ENCODE measurements at places on chromosomes 12 and 14.

DNA sequence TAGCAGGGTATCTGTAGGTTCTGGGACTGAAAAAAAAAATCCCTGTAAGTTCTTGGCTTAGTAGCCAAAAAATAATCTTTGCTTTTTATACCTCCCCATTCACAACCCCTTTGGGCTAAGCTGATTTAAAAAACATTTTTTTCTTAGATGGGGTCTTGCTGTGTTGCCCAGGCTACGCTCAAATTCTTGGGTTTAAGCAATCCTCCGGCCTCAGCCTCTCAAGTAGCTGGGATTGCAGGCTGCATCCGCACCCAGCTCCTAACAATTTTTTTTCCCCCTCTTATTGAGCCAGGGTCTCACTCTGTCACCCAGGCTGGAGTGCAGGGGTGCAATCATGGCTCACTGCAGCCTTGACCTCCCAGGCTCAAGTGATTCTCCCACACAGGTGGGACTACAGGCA is 9.1 kb upstream of the ISM2 start:
- no peak for DNase-seq

GRCh38 chr12:79156846-79157463 is 292.4 kb downstream of the SYT1 start:
- no peak for DNase-seq

DNA sequence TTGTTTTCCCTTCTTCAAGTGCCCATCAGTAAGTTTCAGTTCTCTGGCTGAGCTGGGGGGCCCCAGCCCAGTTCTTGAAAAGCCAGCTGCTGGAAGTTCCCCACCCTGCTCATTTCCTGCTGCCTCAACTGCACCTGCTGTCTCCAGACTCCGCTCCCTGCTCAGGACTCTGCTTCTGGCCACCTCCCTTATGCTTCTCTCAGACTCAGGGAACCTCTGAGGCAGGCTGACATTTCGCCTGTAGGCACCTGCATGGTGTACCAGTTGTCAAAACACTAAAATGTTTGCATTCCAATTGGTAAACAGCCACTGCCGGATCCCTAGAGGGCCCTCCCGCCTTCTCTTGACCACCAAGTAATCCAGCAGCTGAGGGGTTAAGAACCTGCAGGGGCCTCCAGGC is 136.5 kb upstream of the VRK1 start:
- DNase-seq = no peak

- DNase-seq = no peak
These were observed 22.4 kb downstream of the PALS1 start for GRCh38 chr14:67263499-67264149.

GRCh38 chr14:95464514-95464913 is 51.9 kb downstream of the SYNE3 start:
- DNase-seq = no peak

- DNase-seq = no peak
These were observed 2.4 kb downstream of the FGFR1OP2 start for GRCh38 chr12:26940516-26941214.

GRCh38 chr14:71524320-71524982 is 407.8 kb upstream of the RGS6 start:
- no peak for DNase-seq

GRCh38 chr12:10722502-10722904 is 620 bp downstream of the YBX3 start:
- no peak for DNase-seq

DNA sequence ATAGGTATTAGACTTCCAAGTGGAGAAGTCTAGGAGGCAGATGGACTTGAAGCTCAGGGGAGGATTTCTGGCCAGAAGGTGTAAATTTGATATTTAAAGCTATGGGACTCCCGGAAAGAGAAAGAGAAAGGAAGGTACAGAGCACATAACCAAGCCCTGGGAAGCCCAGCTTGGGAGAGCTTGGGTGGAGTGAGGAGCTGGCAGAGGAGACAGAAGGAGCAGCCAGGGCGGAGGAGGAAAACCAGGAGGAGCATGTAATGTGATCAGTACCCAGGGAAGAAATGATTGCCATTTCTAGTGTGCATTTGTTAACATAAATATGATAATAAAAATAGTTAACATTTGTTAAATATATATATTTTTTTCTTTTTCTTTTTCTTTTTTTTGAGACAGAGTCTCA is 67.4 kb downstream of the KICS2 start:
- no peak for DNase-seq

DNA sequence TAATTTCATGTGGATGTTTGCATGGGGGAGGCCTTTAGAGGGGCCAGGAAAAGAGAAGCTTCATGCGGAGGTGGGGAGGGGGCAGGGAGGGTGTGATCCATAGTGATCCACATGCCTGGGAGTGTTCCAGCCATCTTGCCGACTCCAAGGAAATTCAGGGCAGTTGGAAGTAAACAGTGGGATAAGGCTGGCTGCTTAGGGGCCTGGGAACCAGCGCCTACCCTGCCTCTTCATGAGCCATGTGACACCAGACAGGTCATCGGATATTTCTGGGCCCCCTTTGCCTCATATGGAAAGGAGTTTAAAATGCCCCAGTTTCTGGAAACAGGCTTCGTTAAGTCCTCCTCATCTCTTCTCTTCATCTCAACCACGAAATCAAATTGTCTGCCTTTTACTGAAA is 983.2 kb downstream of the BCL11B start:
- no peak for DNase-seq

DNA sequence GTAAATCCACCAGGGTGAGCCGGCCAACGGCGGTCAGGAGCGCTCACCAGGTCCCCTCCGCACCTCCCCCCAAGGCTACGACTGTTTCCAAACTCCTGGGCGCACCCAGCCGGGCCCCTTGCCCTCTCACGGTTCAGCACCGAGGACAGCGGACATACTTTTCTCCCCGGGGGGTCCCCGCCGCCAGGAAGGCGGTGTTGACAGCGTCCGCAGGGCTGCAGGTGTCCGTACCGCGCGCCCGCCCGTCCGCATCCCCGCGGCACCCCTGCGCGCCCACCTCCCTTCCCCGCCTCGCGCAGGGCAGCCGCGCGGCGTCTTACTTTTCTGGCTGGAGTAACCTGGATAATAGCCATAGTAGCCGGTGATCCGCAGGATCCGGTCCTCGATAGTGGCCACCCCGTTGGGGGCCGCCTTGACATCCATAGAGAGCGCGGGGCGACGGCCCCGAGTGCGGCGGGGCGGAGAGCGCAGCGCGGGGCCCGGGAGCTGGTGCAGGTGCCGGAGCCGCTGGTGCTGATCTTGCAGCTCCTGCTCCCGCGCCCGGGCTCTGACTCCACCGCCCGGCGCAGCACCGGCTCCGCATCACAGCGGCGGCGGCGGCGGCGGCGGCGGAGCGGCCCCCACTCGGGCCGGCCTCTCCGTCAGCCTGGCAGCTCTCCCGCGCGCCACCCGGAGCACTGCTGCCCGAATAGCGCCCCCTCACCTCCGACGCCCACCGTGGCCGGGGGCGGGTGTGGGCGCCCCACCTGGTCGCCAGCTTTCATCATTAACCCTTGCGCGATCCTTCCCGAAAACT is at the start of gene SLC35F4:
SLC35F4 (minus strand) TSS at position 690 of the 796 bp plus-strand sequence.
- DNase-seq = peak; percentile 60

DNA sequence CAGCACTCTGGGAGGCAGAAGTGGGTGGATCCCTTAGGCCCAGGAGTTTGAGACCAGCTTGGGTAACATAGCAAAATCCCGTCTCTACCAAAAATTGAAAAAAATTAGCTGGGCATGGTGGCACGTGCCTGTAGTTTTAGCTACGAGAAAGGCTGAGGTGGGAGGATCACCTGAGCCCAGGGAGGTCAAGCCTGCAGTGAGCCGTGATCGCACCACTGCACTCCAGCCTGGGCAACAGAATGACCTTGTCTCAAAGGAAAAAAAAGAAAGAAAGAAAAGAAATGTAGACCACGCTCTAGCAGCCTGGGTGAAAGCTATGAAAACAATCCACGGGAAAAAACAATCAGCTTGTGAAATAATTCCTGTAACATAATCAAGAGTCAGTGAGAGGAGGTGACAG is 29.0 kb downstream of the SARNP start:
- DNase-seq = no peak

GRCh38 chr12:107600581-107601144 is 84.9 kb upstream of the PWP1 start:
- DNase-seq = peak; percentile 68

DNA sequence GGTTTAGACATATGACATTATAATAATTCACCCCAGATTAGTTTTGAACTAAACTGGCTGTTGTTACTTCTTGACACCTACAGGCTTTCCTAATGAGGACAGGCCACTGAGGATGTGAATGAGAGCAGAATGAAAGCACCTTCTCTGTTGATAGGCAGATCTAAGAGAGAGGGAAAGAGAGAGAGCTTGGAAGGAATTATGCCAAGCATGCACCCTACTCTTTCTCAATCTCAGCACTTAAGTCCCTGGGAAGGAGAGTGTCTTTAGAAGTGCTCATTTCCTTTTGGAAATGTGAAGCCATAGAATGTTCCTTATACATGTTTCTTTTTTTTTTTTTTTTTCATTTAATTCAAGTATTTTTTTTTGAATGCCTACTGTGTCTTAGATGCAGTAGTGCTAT is 49.0 kb downstream of the TBC1D15 start:
- no peak for DNase-seq

DNA sequence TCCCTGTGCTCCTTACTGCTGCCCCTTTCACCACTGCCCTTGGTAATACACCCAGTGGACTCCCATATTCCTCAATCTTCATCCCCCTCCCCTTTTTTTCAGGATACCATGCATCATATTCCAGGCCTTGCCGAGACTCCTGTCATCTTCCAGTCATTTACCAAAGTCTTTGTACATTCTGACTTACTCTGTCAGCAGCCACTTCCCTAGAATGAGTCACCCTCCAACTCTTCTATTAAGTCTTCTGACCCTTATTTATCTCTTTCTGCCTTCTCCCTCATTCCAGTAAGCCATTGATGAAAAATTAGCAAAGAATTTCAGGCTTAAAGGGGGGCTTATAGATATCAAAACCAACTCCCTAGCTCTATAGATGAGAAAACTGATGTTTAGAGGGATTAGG is 128.0 kb downstream of the STXBP6 start:
- no peak for DNase-seq

GRCh38 chr12:132436791-132437251 is 53.1 kb upstream of the FBRSL1 start:
- no peak for DNase-seq

GRCh38 chr14:75123991-75124390 is 2.9 kb downstream of the NEK9 start:
- no peak for DNase-seq

- no peak for DNase-seq
These were observed 48.2 kb downstream of the KCNC2 start for GRCh38 chr12:75161488-75161887.

DNA sequence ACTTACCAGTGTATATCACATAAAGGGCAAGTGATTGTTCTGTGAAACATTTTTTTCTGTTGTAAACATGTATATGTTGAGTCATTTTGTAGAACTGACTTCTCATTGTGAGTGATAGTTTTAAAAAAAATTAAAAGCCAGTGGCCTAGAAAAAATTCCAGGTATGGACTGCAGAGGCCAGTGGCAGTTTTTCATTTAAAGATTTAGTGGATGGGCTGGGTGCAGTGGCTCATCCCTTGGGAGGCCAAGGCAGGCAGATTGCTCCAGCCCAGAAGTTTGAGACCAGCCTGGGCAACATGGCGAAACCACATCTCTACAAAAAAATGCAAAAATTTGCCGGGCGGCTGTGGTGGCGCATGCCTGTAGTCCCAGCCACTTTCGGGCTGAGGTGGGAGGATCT is 84.7 kb upstream of the MDM1 start:
- no peak for DNase-seq

DNA sequence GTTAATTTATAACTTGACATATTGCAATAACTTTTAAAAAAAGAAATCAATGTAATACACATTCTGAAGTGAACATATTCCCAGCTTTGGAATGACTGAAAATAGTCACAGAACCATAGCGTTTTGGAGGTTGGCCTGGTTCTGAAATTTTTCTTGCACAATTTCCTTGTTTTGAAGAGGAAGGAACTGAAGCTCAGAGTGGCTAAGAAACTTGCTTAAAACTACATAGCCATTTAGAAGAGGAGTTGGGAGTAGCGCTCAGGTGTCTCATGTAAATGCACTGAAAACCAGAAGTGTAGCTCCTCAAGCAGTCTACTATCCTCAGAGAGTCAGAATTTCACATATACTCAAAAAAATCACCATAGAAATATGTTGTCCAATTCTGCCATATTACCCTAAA is 41.2 kb downstream of the SLC38A1 start:
- DNase-seq = no peak

- no peak for DNase-seq
These were observed 52.7 kb downstream of the FBRSL1 start for GRCh38 chr12:132542661-132543060.

DNA sequence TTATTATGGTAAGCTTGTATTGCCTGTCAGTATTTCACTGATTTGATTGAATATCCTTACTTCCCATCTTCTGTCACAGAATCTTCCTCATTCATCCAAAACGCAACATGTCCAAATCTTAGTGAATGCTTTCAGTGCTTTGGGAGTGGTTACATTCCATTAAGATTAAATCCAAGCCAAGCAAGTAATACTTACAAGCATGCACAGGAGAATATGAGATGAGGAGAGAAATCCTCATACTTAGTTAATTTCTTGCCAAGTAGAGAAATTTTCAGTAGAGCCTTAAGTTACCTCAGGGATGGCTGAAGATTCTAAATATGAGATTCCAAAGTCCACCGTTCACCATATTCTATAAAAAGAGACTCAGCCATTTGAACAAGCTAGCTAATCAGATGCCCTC is 316.0 kb downstream of the RAD51B start:
- DNase-seq = no peak

DNA sequence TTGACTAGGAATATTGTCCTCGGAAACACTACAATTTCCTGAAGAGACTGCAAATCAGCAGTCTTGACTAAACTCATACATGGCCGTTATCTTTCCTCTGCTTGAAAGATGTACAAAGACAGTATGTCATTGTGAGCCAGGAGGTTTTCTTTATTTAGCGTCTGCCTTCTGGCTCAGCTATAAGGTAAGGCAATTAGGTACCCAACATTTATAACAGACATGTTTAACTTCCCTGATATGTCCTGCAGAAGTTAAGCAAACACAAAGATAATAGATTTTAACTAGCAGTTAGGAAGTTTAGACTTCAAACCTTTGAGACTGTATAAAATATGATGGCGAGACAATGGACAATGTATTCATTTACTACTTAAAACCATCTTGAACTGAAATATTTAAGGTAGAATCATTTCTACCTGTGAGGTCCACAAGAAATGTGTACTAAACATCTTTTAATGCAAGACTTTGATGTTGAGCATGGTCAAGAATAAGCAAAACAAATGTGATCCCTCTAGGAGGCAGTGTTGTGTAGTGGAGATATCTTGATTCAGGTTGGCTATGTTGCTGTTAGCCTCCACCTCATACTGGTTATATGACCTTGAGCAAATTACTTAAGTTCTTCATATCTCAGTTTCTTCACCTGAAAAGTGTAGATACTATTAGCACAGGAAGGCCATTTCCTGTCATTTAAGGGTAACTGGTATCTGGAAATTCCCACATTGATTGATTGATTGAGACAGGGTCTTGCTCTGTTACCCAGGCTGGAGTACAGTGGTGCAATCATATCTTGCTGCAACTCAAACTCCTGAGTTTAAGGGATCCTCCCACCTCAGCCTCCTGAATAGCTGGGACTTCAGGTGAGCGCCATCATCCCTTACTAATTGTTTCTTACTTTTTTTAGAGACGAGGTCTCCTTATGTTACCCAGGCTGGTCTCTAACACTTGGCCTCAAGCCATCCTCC is 96.3 kb upstream of the EEA1 start:
- peak; percentile 15 for DNase-seq
